IMR-90 (cell line): ENCODE measurements at places on chromosomes 12 and 14. TPM values are rescaled to one million over a fixed set of nuclear protein-coding genes. Genes with fewer than 3 reads are reported as not detected.

DNA sequence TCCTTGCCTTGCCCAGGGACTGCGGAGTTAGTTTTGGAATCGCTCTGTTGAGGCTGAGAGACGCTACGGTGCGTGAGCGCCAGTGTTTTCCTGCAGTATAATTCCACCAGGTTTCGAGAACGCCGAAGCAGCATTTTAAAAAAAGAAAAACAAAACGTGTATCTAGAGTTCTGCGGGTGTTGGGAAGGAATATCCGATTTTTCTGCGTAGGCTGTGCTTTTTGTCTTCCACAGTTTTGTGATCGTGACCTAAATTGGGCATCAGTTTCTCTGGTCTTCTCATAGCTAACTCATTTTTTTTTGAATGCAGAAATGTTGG lies 778 bp downstream of the DNM1L start:
- H3K27ac ChIP-seq, result peak overlapping the region; percentile 84
- H3K4me3 ChIP-seq, result peak overlapping the region; percentile 87
- H3K36me3 ChIP-seq, result no peaks in the 10 kb centered on the region
- H3K27me3 ChIP-seq, result no peaks in the 10 kb centered on the region
- no peak for DNase-seq

DNA sequence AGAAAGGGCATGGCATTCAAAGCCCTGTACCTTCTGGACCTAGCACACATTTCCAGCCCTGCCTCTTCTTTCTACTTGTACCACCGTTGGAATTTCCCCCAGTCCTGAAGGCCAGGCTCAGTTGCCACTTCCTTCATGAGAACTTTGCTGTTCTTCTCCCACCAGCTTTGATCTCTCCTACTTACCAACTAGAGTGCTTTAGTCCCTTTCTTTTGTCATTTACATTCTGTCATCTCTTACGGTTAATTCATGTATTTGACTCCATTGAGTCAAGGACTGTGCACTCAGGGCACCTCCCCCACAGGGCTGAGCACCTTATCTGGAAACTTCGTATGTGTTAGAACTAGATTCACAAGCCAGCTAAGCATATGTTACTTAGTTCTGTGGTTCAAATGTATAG lies 26.3 kb downstream of the BICDL1 start:
- H3K4me3 ChIP-seq, result no peak overlapping the region
- no peak for DNase-seq
- no peaks in the 10 kb centered on the region for H3K4me1 ChIP-seq
- no peaks in the 10 kb centered on the region for H3K36me3 ChIP-seq

The PRPH gene
- total RNA-seq, result not detected in 2 replicates

- no peaks in the 10 kb centered on the region for H3K36me3 ChIP-seq
- no peak for DNase-seq
- H3K27ac ChIP-seq, result no peak overlapping the region
- no peak overlapping the region for H3K4me3 ChIP-seq
- no peaks in the 10 kb centered on the region for H3K4me1 ChIP-seq
Observed at GRCh38 chr12:9980126-9980525, 8.9 kb downstream of the CLEC12A start.

DNA sequence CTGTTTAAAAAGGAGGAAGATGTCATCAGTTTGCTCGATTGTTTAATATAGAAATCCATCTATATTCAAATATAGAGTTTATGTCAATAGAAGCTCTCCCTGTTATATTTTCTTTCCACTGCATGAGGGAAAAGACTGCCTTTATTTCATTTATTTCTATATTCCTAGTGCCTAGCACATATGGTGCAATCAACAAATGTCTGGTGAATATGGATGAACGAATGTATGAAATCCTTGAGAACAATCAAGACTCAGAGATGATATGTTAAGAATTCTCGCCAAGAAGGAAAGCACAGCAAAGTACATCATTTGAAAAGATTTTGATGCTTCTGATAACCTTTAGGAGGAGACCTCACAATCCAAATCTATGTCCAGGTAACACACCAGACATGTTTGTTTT lies 296.0 kb upstream of the LMO3 start:
- no peaks in the 10 kb centered on the region for H3K36me3 ChIP-seq
- H3K27me3 ChIP-seq, result no peaks in the 10 kb centered on the region
- DNase-seq, result no peak
- no peaks in the 10 kb centered on the region for H3K4me1 ChIP-seq
- H3K27ac ChIP-seq, result no peak overlapping the region

DNA sequence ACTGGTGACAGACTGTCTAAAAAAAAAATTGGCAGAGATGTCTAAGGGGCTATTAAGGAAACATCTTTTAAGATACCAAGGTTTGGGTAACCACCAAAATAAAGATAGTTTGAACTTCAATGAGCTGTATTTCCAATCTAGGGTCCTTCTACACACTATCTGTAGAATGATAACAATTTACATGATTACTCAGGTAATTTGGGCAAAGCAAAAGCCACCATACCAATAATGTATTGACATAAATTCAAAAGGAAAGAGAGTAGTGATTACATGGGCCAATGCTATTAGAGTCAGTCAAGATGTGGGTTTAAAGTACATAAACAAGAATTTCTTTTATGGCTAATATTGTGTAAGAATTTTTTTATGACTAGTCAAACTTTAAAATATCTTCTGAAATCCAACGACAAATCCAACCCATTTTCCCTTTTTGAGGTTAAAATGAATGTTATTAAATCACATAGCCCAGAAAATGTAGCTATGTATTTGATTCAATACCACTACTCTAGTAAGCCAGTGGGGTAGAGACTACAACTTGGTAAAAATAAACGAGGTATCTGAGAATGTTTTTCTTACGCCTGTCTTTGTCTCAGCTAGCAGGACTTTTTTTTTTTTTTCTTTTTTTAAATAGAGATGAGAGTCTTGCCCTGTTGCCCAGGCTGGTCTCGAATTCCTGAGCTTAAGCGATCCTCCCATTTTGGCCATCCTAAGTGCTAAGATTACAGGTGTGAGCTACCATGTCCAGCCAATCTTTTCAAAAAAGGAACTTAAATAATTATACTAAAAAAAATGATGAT lies 10.4 kb downstream of the PNN start:
- DNase-seq, result no peak
- no peak overlapping the region for H3K27ac ChIP-seq
- no peak overlapping the region for H3K4me3 ChIP-seq
- peaks cover 25% of the 10 kb centered on the region for H3K36me3 ChIP-seq
- H3K27me3 ChIP-seq, result no peaks in the 10 kb centered on the region
- H3K4me1 ChIP-seq, result no peaks in the 10 kb centered on the region

The PEX5 gene
- total RNA-seq, result 18.3 and 18.6 TPM in 2 replicates

- peaks cover 4% of the 10 kb centered on the region for H3K27me3 ChIP-seq
- H3K4me3 ChIP-seq, result no peak overlapping the region
- no peak overlapping the region for H3K27ac ChIP-seq
- no peaks in the 10 kb centered on the region for H3K4me1 ChIP-seq
- DNase-seq, result no peak
Observed at GRCh38 chr12:47458279-47458678, 247.6 kb downstream of the RPAP3 start.

The PPFIBP1 gene
- 72.2 and 78.6 TPM in 2 replicates for total RNA-seq

DNA sequence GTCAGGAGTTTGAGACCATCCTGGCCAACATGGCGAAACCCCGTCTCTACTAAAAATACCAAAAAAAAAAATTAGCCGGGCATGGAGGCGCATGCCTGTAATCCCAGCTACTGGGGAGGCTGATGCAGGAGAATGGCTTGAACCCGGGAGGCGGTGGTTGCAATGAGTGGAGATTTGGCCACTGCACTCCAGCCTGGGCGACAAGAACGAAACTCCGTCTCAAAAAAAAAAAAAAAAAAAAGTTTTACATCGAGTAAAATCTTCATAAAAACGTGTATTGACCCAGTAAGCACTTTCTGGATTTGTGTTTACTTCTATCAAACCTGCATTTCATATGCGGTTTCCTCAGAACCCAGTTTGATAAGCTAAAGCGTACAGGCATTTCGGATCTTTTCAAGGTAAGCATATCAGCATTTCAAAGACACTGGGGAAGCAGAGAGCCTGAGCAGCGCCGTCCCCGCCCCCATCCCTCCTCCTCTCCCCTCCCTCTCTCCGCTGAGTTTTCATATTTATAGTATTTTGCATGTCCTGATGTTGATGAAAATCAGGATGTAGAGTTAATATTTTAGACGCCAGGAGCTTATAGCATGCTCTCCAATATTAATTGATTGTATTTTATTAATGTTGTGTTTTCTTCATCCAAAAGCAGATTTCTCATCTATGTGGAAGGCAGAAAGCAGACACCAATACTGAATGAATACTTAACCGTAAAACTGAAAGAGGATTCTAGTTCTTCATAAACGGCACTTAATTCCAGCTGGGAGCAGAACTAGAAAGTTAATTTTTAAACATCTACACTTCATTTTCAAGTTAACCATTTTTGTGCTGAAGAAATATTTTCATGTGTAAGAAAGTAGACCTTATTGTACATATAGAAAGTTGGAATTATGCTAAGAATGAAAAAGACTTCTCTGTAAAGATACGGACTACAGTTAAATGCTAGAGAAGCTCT lies 9.2 kb upstream of the HIP1R start:
- H3K36me3 ChIP-seq, result no peaks in the 10 kb centered on the region
- no peaks in the 10 kb centered on the region for H3K4me1 ChIP-seq
- peaks cover 2% of the 10 kb centered on the region; the same call in 1 of the 2 replicates for H3K27me3 ChIP-seq
- no peak overlapping the region for H3K27ac ChIP-seq
- DNase-seq, result no peak

- H3K4me3 ChIP-seq, result no peak overlapping the region
- H3K4me1 ChIP-seq, result peaks cover 1% of the 10 kb centered on the region; the same call in 1 of the 2 replicates
Observed at GRCh38 chr12:93908846-93909567, 231.8 kb downstream of the CRADD start.
